Activated effector memory CD4-positive, alpha-beta T cell treated with Interleukin-2 at 50 U/mL for 16 hours (primary cell): ENCODE measurements at places on chromosomes 3 and 15.

GRCh38 chr3:67781218-67781617 is 126.8 kb upstream of the SUCLG2 start:
- no peak for DNase-seq

- no peak for DNase-seq
Measured at GRCh38 chr15:71066983-71067382, 48.3 kb upstream of the THSD4 start.

- DNase-seq: no peak
Measured at GRCh38 chr3:107806536-107806935, 283.8 kb downstream of the BBX start.

- DNase-seq: no peak
Measured at GRCh38 chr15:27705056-27705455, 394.1 kb downstream of the OCA2 start.

DNA sequence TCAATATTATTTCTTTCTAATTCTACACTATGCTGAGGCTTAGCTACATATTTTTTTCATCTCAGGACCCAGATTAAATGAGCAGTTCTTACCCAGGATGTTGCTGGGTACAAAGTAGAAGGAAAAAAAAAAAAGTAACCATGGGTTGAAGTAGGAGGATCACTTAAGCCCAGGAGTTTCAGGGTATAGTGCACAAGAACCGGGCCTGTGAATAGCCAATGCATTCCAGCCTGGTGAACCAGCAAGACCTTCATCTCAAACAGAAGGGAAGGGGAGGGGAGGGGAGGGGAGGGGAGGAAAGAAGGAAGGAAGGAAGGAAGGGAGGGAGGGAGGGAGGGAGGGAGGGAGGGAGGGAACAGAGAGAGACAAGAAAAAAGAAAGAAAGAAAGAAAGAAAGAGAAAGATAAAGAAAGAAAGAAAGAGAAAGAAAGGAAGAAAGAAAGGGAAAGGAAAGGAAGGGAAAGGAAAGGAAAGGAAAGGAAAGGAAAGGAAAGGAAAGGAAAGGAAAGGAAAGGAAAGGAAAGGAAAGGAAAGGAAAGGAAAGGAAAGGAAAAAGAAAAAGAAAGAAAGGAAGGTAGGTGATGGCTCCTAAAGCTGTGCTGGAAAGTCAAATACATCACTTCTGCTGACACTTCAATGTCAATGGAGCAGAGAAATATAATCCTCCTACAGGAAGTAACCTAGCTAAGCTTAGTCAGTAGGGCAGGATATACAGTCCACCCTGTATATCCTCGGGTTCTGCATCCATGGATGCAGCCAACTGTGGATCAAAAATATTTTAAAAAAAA is 206.8 kb upstream of the TGFBR2 start:
- DNase-seq: no peak

GRCh38 chr3:126117786-126118185 is 33.9 kb upstream of the SLC41A3 start:
- no peak for DNase-seq

GRCh38 chr3:178382449-178383061 is 153.7 kb upstream of the KCNMB2 start:
- no peak for DNase-seq
